ENCODE measurements at places on chromosomes 11 and 22.

DNA sequence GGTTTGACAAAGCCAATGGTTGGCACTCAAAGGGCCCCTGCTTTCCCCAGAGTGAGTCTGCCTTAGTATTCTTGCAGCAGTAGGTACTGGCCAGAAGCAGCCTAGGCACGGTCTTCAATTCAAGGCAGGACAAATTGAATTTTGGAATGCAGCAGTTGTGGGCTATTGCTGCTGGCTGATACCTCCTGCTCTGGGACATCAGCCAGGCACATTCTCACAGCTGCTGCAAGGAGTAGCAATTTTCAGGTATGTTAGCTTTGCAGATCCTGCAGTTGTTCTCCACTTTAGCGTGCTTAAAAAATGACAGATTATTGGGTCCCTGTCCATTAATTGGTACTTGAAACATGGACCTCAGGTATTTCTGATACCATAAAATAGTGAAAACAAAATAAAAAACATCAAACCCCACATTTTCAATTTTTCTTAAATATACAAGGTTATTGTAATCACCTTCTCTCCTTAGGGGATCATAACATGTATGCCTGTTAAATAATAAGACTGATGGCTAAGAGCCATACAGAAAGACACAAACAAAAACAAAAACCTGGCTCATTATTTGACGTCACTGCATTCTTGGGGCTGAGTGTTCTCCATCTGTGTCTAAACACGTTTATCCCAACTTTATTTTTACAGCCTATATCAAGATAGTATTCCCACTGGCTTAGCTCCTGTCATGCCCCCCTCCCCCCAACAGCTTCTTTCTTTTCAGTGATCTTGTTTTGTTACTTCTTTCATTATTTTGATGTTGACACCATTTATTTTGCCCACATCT, 85.1 kb upstream of the CARD18 start:
- no peaks in the 10 kb centered on the region for H3K36me3 ChIP-seq
- no peaks in the 10 kb centered on the region for H3K4me1 ChIP-seq
- no peak overlapping the region for H3K4me3 ChIP-seq
- no peaks in the 10 kb centered on the region for H3K27me3 ChIP-seq
- H3K27ac ChIP-seq = no peak overlapping the region

- H3K36me3 ChIP-seq = no peaks in the 10 kb centered on the region
- H3K27me3 ChIP-seq = no peaks in the 10 kb centered on the region
- DNase-seq = no peak
- no peaks in the 10 kb centered on the region for H3K4me1 ChIP-seq
Observed at GRCh38 chr11:13686776-13687175, 18.3 kb downstream of the FAR1 start.

GRCh38 chr11:61922539-61922938, 5.2 kb upstream of the RAB3IL1 start:
- no peaks in the 10 kb centered on the region for H3K36me3 ChIP-seq
- no peaks in the 10 kb centered on the region for H3K27me3 ChIP-seq
- H3K4me3 ChIP-seq = no peak overlapping the region
- peaks cover 6% of the 10 kb centered on the region for H3K4me1 ChIP-seq

GRCh38 chr11:77569676-77570070, 20.1 kb upstream of the AQP11 start:
- H3K27ac ChIP-seq = no peak overlapping the region
- H3K4me1 ChIP-seq = no peaks in the 10 kb centered on the region
- H3K36me3 ChIP-seq = no peaks in the 10 kb centered on the region
- H3K27me3 ChIP-seq = no peaks in the 10 kb centered on the region
- DNase-seq = no peak
- no peak overlapping the region for H3K4me3 ChIP-seq

- H3K27ac ChIP-seq = no peak overlapping the region
- DNase-seq = peak; percentile 73
- H3K36me3 ChIP-seq = no peaks in the 10 kb centered on the region
- H3K4me1 ChIP-seq = no peaks in the 10 kb centered on the region
- no peak overlapping the region for H3K4me3 ChIP-seq
- no peaks in the 10 kb centered on the region for H3K27me3 ChIP-seq
Observed at GRCh38 chr11:47587723-47588326, 1.3 kb downstream of the FAM180B start.

DNA sequence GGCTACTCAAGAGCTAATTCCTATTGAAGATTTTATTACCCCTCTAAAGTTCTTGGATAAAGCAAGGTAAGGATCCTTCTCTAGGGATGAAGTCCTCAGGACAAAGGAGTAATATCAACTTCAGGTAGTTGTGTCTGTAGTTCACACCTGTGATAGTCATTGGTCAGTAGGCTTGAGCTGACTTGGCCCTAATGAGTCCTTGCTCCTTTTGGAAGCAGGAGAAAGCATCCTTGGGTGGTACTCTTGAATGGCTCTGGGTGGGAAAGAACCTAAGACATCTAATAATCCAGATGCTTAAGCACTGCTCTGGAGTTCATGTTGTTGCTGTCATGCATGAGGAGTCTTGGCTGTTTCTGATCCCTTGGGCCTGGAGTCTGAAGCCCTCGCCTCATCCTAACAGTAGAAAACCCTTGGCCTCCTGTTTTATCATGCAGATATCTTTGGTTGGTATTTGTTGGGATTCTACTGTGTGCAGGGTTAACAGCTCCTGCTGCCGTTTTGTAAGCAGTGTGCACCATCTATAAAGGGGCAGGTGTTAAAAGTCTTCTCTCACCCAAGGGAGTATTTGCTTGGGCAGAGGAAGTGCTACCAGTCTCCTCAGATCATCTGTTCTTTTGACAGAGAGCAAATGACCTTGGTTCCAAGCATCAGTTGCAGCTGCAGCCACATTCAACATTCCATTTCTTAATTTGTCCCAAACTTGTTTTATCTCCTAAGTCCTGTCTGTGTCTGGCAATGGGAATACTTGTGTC, 2.7 kb downstream of the MRPL40 start:
- H3K27me3 ChIP-seq = no peaks in the 10 kb centered on the region
- H3K4me3 ChIP-seq = no peak overlapping the region
- no peak overlapping the region for H3K27ac ChIP-seq

- H3K4me1 ChIP-seq = peaks cover 17% of the 10 kb centered on the region
- no peaks in the 10 kb centered on the region for H3K36me3 ChIP-seq
- H3K27me3 ChIP-seq = no peaks in the 10 kb centered on the region
- H3K27ac ChIP-seq = no peak overlapping the region
- DNase-seq = peak; percentile 66
- no peak overlapping the region for H3K4me3 ChIP-seq
Observed at GRCh38 chr22:25057013-25057881, 104.7 kb downstream of the KIAA1671 start.

GRCh38 chr11:102868339-102868738, 6.4 kb downstream of the MMP12 start:
- no peaks in the 10 kb centered on the region for H3K4me1 ChIP-seq
- no peaks in the 10 kb centered on the region for H3K36me3 ChIP-seq
- H3K27ac ChIP-seq = no peak overlapping the region
- peak; percentile 13 for DNase-seq

DNA sequence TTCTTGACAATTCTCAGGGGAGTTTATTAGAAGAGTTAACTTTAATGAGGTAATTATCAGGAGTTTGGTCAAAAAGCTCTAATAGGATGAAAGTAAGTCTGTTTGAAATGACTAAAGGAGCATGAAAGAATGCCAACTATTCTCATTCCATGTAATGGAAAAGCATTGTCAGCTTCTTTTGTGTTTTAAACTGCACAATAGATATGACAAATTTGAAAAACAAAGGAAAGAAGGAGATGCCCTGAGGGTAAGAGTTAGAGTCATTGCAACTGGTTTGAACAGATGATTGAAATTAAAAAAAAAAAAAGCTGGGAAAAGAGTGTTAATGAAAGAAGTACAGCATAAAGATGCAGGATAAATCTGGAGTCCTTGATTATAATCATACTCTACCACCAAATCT, 296.8 kb upstream of the FOLH1 start:
- no peaks in the 10 kb centered on the region for H3K27me3 ChIP-seq
- no peak overlapping the region for H3K4me3 ChIP-seq
- H3K36me3 ChIP-seq = no peaks in the 10 kb centered on the region
- no peak for DNase-seq
- no peak overlapping the region for H3K27ac ChIP-seq
- no peaks in the 10 kb centered on the region for H3K4me1 ChIP-seq

DNA sequence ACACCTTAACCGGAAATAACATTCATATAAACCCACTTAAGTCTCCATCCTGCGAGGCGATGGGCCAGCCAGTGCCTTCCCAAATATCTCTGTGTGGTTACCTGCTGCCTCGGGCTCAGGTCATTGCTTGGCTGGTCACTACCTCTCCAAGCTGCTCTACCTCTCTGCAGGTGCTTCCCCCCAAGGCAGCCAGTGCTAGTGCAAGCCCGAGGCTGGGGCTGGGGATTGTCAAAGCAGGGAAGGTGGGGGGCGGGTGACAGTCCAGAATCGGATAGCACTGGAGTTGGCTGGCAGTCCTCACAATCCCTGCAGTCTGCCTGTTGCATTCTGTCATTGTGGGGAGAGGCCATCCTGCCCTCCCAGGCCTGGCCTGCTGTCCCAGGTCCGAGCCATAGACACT, 11.1 kb downstream of the MCHR1 start:
- no peak for DNase-seq
- no peak overlapping the region for H3K4me3 ChIP-seq
- H3K4me1 ChIP-seq = no peaks in the 10 kb centered on the region

DNA sequence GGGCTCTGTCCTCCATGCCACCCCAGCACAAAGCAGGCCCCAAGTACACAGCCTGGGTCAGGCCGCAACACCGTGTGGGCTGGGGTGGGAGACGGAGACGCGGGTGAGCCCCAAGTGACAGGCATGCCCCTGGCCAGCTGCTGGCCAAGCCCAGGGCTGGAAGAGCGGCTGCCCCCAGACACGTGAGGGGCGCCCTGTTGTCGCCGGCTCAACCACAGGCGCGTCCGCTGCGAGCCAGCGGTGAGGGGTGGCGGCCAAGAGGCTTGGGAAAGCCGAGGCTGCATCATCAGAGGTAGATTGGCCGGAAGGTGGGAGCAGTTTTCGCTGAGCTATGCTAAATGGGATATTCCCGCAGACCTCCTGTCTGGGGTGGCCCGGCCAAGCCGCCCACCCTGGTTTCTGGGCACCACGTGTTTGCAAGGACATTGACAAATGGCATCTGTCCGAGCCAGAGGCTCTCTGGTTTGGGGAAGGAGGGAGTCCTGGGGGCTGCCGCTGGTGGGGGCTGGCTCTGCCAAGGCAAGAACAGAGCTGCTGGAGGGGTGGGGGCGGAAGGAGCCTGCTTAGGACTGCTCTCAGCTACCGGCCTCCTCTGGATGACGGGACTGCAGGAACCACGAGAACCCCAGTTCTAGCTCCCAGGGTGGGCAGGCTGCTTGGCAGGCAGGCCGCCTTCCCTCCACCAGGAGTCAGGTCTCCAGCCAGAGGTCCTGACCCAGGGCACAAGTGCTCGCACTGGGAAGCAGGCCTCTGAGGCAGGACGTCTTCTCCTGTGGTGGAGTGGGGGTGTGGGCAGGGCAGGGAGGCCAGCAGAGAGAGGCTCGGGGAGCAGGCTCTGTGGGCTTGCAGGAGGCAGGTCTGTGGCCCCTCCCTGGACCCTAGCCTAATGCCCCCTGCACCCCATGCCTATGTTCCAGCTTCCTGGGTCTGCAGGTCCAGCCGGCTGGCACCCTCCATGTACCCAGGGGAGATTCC, 552 bp downstream of the PRR33 start:
- DNase-seq = no peak
- H3K27ac ChIP-seq = no peak overlapping the region
- no peaks in the 10 kb centered on the region for H3K36me3 ChIP-seq
- no peaks in the 10 kb centered on the region for H3K4me1 ChIP-seq
- no peak overlapping the region for H3K4me3 ChIP-seq
- H3K27me3 ChIP-seq = no peaks in the 10 kb centered on the region

DNA sequence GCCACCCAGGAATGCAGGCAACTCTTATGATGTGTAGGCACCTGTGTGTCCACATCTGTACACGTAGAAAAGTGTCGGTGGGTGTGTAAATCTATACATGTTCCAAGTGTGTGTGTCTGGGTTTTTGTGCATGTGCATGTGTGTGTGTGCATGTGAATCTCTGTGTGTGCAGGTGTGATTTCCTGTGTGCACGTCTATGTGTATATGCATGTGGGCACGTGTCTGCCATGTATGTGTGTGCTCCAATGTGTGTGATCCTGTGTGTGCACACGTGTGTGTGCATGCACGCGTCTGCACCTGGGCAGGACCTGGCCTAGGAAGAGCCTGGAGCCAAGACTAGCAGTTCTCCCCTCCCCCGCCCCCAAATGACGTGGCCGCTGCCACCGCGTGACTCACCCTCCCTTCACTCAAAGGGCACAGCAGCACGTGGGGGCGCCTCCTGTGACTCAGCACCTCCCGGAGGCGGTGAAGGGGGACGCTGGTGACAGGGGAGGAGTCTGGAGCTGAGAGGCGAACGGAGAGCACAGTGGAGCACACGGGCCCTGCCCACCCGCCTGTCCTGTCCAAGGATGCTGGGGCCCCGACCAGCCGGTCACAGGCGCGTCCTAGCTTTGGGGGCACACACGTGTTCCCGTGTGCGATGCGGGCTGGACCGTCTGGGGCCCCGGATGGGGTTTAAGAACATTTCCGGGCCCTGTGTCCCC, 10.1 kb downstream of the PIM3 start:
- H3K4me1 ChIP-seq = peaks cover 53% of the 10 kb centered on the region
- peak overlapping the region; percentile 46 for H3K4me3 ChIP-seq
- peak overlapping the region; percentile 93 for H3K27ac ChIP-seq

- no peaks in the 10 kb centered on the region for H3K36me3 ChIP-seq
- DNase-seq = peak; percentile 34
- no peaks in the 10 kb centered on the region for H3K27me3 ChIP-seq
- H3K4me3 ChIP-seq = no peak overlapping the region
- H3K4me1 ChIP-seq = no peaks in the 10 kb centered on the region
- no peak overlapping the region for H3K27ac ChIP-seq
Observed at GRCh38 chr11:72391638-72392423, 42.5 kb downstream of the CLPB start.

- H3K4me3 ChIP-seq = no peak overlapping the region
- no peaks in the 10 kb centered on the region for H3K27me3 ChIP-seq
- DNase-seq = peak; percentile 64
- no peak overlapping the region for H3K27ac ChIP-seq
Observed at GRCh38 chr11:1437500-1437899, 47.8 kb downstream of the BRSK2 start.

DNA sequence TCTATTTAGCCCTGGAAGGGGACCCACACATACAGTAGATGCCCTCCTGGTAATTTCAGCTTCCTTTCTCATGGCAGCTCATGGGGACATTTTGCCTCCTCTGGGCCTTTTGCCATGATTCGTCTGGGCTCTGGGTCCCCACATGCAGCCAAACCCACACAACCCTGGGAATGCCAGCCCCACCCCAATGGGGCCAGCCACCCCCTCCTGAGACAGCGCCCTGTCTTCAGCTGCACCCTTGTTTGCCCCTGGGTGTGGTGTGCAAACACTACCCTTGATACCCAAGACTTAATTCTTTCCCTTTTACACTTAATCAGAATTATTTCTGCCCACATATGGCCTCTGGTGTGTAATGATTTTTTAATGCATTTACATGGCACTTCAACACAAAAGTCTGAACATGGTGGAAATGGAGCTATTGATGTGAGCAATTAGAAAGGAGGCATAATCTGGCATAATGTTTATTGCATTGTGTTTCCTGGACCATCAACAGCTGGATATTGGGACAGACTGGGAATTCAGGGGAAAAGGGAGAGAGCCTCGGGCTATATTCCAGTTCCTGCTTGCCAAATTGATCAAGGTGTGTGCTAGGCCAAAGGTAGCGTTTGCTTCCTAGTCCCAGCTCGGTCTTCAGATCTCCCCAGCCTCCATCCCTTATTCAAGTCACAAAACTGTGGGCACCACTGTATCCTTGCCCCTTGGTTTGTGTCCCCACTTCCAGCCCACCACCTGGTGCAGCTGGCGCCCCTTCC, 85.0 kb upstream of the ANO1 start:
- H3K27me3 ChIP-seq = no peaks in the 10 kb centered on the region
- H3K36me3 ChIP-seq = no peaks in the 10 kb centered on the region
- H3K4me3 ChIP-seq = no peak overlapping the region
- DNase-seq = no peak
- no peaks in the 10 kb centered on the region for H3K4me1 ChIP-seq

GRCh38 chr11:119627286-119627685, 101.7 kb downstream of the NECTIN1 start:
- H3K4me1 ChIP-seq = no peaks in the 10 kb centered on the region
- H3K4me3 ChIP-seq = no peak overlapping the region
- H3K36me3 ChIP-seq = no peaks in the 10 kb centered on the region
- no peaks in the 10 kb centered on the region for H3K27me3 ChIP-seq
